ENCODE measurements at places on chromosomes 5 and 9.

DNA sequence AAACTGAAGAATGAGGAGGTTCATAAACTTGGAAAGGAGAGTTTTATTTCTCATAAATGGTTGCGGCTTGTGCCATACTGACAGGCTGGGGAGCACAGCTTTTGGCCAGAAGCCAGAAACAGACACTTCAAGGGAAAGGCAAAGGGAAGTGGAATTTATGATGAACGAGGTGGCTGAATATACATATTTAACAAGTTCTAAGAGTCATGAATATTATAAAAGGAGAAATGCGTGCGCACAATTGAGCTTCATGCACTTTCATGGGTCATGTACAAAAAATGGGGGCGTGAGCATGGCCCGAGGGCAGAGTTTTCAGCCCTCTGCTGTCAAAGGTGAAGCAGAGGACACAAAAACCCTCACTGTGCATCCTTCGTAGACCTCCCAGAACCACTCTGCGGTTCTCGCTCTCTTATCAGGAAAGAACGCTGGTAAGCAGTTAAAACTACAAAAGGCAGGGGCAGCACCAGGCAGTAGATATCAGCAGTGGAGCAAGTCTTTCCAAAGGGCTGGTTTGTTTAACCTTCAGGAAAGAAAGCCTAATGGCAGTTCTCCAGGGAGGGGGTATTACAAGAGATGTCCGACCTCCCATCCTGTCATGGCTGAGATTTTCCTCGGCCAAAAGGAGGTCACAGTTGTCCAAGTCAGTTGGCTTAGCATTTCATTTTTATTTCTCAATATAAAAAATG, 29.0 kb downstream of the AUH start:
- DNase-seq = no peak

DNA sequence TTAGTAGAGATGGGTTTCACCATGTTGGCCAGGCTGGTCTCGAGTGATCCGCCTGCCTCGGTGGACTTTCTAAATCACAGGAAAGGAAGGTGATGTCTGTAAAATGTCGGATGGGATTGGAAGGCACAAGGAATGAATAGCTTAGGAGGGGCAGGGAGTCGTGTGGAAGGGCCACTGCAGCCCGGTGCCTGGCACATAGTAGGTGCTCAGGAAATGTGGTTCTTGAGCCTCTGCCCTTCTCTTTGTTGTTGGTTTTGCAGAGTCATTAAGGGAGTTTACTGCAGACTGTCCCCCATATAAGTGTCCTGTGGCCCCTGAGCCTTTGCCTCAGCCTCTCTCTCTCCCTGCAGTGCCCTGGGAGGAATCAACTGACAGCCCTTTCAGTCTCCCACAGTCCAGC, 11.8 kb downstream of the NEK6 start:
- no peak for DNase-seq

DNA sequence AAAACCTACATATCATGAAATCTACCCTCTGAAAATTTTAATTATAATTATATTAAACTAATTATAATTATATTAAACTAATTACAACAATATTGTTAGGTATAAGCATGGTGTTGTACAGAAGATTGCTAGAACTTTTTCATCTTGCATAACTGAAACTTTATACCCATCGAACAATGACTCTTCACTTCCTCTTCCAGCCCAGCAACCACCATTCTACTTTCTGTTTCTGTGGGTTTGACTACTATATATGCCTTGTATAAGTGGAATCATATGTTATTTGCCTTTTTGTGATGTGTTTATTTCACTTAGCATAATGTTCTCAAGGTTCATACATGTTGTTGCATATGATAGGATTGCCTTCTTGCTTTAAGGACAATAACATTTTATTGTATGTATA, 274.2 kb upstream of the CCNH start:
- no peak for DNase-seq

DNA sequence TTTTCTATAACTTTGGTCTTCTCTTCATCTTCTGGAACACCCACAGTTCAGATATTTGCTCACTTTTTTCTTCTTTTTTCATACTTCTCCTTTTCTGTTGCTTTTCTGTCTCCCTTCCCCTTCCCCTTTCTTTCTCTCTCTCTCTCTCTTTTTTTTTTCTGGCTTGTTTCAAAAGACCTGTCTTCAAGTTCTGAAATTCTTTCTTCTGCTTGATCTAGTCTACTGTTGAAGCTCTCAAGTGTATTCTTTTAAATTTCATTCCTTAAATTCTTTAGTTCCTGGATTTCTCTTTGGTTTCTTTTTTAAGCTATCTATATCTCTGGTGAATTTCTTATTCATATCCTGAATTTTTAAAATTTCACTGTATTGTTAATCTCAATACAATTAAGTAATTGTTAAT, 11.2 kb downstream of the ALG2 start:
- no peak for DNase-seq

- no peak for DNase-seq
These were observed 81.4 kb upstream of the PIK3R1 start for GRCh38 chr5:68134033-68134668.

- DNase-seq = no peak
These were observed 30.2 kb downstream of the GOLGA2 start for GRCh38 chr9:128245421-128246151.

- no peak for DNase-seq
These were observed 46.9 kb upstream of the TCERG1 start for GRCh38 chr5:146400201-146400600.

- DNase-seq = no peak
These were observed 173.9 kb downstream of the WDR70 start for GRCh38 chr5:37552770-37553719.

DNA sequence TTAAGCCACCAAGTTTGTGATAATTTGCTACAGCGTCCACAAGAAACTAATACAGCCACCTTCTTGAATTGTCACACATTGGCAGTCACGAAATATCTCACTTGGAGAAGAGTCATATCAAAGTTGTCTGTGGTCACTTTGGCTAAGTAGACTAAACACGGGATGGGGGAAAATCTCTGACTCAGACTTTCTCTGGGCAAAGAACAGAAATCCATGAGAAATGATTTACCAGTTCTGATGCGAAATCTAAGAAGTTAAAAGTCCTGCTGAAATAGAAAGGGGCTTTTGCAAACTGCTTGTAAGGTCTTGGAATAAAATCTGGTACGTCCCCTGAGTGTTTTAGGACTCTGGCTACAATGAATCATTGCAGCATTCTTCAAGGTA, 158.4 kb downstream of the COL23A1 start:
- no peak for DNase-seq

- DNase-seq = no peak
These were observed 177.0 kb upstream of the SH3GL2 start for GRCh38 chr9:17401858-17402257.

GRCh38 chr9:14428781-14429230, 114.9 kb upstream of the NFIB start:
- peak; percentile 2 for DNase-seq

- DNase-seq = no peak
These were observed 658.6 kb downstream of the ISL1 start for GRCh38 chr5:52041842-52042241.

- no peak for DNase-seq
These were observed 1255.2 kb downstream of the EFNA5 start for GRCh38 chr5:106415541-106415940.

DNA sequence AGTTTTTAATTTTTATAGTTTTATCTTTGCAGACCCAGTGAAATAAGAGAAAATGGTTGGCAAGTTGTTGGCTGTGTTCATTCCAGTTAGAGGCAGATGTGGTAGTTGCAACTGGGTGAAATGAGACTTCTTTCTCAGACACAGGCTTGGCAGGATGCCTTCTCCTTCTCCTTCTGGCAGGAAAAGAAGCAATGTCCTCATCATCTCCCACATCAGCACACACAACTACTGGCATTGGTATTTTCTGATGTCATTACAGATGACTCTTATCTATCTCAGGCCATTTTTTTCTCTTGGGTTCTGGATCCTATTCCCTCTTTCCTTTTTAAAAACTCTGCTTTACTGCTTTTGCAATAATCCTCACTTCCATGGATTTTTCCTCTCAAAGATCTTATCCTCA, 103.3 kb upstream of the EDIL3 start:
- DNase-seq = no peak

DNA sequence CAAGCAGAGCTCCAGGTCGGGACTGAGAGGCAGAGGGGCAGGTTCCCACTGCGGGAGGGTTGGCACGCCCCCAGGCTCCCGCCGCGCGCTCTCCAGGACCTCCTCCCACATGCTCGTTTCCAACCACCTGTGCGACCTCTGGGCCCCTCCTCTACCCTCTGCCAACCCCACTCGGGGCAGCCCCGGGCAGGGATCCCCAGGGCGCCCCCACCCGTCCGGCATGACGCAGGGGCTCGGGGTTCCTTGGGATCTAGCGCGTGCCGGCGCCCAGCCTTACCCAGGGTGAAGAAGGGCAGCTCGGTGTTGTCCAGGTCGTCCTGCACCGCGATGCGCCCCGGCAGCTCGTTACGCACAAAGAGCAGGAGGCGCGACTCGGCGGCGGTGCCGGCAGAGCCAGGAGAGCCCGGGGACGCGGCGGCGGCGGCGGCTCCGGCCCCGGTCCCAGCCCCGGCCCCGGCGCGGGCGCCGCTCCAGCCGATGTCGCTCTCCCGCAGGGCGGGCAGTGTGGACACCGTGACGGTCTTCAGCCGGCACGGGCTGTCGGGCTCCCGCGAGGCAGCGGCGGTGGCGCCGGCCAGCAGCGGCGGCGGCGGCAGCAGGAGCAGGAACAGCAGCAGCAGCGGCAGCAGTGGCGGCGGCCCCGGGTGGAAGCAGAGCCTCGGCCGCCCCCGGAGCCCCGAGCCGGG, 494 bp downstream of the ASTN2 start:
- no peak for DNase-seq

DNA sequence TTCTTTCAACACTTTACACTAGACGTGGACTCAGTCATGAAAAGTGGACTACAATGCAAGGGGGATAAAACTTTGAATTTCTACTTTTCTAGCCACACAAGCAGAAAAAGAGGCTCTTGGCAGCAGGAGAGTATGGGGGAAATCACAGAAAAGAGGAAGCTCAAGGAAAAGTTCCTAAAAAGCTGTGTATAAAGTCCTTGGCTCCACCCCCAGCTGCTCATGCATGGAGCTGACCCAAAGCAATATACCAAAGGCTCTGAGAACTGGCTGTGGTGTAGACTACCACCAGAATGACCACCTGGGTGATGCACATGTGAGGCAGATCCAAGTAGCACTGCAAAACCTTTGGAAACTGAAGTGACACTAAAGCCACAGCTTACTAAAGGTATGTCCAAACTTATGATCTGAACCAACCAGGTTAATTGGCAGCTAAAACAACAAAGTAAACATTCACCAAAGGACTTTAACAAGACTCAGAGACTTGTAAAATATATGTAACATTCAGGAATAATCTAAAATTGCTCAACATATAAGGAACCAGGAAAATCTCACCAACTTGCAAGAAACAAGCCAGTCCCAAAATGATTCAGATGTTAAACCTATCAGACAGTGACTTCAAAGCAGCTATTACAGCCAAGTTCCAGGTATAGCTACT, 55.5 kb upstream of the RASGRF2 start:
- no peak for DNase-seq

- no peak for DNase-seq
These were observed 185.4 kb downstream of the EBF1 start for GRCh38 chr5:158914008-158915000.

- DNase-seq = no peak
These were observed 29.3 kb upstream of the ANKH start for GRCh38 chr5:14900693-14901461.

DNA sequence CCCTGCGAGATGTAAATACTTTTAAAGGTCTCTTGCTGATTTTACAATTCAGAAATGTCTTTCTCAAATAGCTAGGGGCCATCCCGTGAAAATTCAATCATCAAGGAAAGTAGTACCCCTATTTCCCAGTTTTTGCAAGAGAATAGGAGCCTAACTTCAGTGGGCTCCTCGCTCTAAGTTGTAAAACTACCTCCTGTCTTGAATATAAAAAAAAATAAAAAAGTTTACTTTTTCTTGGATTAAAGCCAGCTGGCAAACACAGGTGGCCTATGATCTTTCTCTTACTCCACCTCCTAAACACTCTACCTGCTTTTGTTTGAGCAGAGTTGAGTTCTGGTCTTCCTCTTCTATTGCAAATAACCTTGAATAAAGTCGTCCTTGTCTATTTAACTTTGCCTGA, 79.4 kb downstream of the SLCO4C1 start:
- no peak for DNase-seq

GRCh38 chr9:90775657-90776056, 26.0 kb upstream of the SYK start:
- DNase-seq = no peak

DNA sequence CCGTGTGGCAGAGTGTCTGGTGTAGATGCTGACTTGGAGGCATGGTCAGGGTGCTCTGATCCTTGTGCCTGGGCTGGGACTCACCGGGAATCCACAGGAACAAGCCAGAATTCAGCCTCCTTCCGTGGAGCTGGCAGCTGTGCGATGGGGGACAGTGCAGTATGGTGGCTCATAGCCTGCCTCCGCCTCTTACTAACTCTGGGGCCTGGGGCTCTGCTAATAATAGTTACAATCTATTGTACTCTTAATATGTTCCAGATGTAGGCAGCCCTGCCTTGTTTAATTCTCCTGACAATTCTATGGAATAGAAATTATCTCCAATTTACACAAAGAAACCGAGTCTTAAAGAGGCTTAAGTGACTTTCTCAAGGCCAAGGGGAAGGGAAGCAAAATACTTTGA, 77.6 kb downstream of the PCDH1 start:
- DNase-seq = no peak

- no peak for DNase-seq
These were observed 56.8 kb upstream of the ZFR start for GRCh38 chr5:32501071-32502002.

GRCh38 chr9:20256284-20256948, 365.9 kb downstream of the MLLT3 start:
- no peak for DNase-seq

- no peak for DNase-seq
These were observed 233.7 kb downstream of the SMARCA2 start for GRCh38 chr9:2248768-2249265.

DNA sequence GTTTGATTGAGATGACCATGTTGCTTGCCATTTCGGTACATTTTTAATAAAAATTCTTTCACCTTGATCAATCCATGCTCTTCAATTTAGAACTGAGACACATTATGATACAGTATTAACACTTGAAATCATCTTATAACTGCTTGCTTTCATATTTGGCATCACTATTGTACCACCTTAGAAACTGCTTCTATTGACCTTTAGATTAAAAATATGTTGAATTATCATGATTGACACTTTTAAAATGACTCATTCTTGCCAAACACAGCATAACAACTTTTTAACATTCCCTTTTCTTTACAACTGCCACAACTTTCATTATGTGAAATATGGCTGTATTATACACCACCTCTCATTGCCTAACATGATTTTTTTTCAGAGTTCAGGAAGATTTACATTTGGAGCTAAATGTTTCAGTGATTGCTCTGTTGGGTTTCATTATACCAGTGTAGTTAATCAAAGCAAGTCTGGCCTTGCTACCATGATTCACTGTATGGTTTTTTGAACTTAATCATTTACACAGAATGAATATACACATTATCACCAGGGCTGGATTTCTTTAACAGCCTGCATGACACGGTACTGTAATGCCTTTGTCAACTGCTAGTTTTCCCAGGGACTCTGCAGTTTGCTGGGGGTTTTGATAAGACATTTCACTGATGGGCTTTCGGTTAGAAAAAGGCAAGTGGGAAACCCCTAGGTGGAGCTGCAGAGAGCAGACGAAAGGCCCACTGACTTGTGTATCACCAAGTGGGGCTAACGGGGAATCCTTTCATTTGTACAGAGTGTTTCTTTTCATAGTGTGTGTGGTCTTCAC, 93.6 kb upstream of the TLE4 start:
- DNase-seq = no peak
